ENCODE measurements at places on chromosomes 11 and 22.

DNA sequence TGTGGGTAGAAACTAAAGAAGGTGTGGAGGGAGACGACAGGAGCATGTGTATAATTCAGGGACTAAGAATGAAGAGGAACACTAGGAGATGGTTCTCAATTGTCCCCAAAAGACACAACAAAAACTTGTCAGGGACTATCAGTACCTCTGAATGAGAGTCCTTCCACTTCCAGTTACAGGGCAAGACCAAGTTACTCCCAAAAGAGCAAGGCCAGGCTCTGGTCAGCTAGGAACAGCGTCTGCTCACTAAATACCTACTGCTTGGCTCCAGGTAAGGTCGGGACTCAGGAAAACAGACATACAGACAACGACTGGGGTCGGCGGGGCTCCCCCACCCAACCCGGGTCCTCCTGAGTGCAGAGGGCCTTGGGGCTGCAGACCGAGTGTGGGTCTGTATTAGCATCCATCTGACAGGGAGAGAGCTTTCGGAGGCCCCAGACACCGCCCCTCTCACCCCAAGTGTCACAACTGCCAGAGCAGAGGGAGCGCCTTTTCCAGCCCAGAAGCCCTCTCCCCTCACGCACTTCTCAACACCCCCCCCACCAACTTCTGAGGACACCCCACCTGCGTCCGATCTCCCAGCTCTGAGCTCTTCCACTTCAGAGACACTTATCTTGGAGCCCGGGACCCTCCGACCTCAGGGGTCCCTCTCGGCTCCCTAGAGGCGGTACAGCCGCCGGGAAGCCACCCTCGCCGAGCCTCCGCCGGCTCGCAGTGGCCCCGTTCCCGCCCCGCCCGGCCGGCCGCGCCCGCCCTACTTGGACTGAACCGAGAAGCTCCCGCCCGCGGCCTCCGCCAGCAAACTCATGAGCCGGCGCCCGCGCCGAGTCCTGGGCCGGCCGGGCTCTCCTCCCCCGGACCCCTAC lies 522 bp downstream of the RHOG start:
- no peak for DNase-seq

DNA sequence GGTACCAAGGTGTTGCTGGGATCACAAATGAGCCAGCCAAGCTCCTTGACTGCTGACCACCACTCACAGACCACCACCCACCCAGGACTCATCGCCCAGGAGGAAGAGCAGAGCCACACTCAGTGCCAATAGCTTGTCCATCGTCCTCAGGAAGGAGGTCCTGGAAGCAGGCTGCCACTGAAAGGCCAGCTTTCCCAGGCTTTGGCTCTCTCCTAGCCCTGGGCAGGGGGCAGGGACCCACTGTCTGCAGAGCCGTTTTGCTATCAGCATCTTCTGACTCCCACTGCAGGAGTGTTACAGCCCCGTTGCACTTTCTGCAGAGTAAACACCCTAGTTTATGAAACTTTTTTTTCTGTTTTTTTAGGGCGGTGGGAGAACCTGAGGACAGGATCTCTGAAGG lies 12.2 kb upstream of the ACRV1 start:
- DNase-seq: no peak

- DNase-seq: no peak
Measured at GRCh38 chr11:116073854-116074837, 569.9 kb upstream of the CADM1 start.

DNA sequence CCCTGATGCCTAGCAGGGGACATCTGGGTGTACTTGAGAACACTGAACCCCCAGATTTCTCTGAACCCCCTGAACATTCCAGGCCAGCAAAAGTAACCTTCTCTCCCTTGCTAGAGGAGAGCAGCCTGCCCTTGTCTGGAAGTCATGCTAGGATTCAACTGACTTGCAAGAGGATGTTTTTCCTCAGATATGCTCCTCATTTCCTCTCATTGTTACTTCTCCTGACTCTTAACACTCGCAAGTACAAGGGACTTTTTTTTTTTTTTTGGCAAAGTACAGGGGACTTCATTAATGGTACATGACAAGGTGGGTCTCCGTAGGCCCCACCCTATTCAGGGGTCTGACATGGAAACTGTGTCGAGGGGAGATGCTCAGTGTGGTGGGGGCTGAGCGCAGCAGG lies 6.3 kb upstream of the MCHR1 start:
- no peak for DNase-seq

DNA sequence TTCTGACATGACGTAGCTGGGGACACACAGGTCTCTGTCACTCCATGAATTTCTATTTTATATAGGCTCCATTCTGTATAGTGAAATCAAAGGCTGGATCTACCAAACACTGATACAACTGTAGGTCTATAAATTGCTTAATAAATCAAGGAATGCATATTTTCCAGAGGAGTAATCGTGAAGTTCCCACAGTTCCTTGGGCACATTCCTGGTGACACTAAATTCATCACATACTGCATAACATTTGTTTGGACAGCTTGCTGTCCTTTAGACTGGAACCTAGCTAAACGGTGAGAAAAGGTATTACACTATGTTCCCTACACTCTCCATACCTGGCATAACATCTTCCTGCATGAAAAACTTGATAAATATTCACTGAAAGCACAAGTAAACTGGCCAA lies 41.6 kb upstream of the UCP3 start:
- DNase-seq: no peak

DNA sequence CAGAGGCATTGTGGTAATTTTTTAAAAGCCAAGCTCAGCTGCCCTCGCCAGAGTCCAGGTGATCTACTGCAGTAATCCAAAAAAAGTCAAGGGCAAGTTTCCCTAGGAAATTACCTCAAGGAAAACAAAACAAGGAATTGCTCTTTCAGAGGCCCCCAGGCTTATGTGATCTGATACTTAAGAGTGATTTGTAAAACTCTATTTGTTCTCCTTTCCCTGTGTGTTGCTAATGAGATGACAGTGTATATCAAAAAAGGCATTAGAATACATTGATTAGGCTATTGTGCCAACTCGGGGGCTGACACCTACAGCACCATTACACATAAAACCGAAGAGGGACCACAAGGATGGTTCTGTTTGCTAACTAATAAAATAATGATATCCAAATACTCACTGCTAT lies 44.5 kb upstream of the CHRM4 start:
- no peak for DNase-seq

Data from stimulated activated CD8-positive, alpha-beta memory T cell treated with anti-CD3 and anti-CD28 coated beads, Interleukin-7, amount 100 ng/mL, for 1 hour (primary cell).